Sigmoid colon (tissue), 7 donors: ENCODE measurements at places on chromosomes 3 and 15.

DNA sequence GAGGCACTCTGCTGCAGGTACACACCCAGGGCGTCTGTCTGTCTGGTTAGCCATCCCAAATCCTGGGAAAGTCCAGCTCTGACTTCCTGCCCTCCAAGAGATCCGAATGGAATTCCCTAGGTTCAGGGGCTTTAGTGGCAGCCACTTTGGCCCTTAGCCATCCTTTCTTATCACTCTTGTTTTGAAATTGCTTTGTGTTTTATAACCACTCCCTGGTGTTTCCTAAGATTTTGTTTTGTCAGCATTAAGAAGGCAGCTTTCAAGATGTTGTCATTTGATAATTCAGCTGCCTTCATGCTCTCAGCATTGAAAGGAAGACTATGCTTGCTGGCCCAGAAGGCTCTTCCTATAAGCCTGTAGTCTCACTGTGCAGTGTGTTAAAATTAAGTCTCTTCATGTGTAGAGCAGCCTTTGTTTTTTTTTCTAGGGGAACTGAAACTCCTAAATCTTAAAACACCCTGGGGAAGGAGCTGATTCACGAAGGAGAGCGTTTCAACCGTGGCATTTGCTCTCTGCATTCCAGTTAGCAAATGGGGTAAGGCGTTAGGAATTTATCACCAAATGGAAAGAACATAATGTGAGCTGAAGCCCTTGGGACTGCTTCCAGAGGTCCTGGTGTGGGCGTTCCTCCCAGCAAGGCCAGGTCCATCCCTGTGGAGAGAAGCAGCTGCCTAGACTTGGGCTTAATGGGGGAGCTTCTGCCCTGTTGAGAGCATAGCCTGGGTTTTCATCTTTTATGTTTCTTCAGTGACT is 14.2 kb upstream of the CLEC3B start:
- peak; percentile 89 for DNase-seq

GRCh38 chr3:76582632-76583378 is 457.1 kb upstream of the ROBO2 start:
- no peak for DNase-seq

GRCh38 chr15:68414206-68414555 is 17.8 kb downstream of the ITGA11 start:
- no peak for DNase-seq

- no peak for DNase-seq
Measured at GRCh38 chr15:50697109-50697797, 10.7 kb upstream of the TRPM7 start.

DNA sequence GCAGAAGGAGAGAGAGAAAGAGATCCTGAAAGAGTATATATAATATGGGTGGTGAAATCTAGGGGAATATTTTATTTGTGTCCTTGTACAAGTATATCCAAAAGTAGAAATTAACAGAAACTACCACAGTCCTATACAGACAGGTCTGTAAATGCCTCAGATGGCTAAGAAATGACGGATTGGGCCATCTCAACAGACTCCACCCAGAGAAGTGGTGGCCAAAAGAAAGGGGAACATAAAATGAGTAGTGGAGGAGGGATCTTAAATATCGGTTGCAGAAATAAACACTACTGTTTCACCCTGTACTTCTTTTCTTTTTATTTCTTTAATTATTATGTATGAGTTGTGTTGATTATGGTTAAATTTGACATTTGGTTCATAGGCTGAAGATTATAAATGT is 47.7 kb downstream of the CCR3 start:
- DNase-seq = no peak

DNA sequence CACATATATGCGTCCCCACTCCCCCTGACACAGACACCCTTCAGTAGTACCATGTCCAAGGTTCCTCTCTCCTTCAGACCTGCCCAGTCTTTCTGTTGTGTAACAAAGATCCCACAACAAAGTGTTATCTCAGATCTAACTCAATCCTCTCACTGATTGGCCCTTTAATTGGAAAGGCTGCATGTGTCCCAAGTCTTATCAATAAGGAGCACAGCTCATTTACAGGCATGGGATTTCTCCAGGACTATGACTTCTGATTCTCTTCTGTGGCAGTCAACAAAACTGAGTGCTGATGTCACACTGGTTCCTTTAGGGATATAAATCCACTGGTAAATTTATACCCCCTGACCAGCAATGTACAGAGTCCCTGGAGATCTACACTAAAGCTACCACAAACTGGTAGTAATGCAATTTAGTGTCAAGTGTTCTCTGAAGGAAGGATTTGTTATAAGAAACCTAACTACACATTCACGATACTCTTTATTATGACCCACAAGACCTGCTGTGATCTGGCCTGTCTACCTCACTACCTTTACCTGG is 28.1 kb downstream of the CLK3 start:
- no peak for DNase-seq

DNA sequence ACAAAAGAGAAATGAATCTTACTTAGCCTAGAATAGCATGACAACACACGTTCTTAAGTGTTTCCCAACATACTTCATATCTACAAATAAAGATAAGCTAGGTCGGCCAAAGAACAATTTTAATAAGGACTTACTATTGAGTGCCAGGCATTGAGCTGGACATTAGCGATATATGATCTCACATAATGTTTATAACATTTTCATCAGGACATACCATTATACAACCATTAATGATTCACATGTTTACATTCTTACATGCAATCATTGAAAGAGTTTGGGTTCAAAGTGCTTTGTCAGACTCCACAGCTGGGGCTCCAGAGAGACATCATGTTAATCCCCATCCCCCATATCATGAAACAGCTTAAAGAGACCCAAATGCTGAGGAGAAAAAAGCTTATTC is 189.0 kb downstream of the STT3B start:
- no peak for DNase-seq

- no peak for DNase-seq
Measured at GRCh38 chr3:30628901-30629590, 22.6 kb downstream of the TGFBR2 start.

GRCh38 chr3:60948488-60948887 is 302.8 kb downstream of the FHIT start:
- no peak for DNase-seq

DNA sequence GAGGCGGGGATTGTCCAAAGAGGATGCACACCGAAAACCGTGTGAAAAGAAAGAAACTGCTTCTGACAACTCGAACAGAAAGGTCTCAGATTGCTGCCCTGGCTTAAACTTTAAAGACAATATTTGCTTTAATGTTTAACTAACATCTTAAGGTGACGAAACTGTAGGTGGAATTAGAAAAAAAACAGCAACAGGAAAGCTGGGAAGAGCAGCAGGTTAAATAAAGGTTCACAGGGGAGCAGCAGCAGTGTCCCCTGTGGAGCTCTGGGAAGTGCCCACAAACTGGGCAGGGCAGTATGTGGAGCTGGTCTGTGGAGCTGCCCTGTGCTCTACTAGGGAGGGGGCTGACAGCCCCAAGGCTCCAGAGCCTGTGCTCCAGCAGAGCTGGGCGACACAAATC is 25.4 kb downstream of the RUVBL1 start:
- no peak for DNase-seq

DNA sequence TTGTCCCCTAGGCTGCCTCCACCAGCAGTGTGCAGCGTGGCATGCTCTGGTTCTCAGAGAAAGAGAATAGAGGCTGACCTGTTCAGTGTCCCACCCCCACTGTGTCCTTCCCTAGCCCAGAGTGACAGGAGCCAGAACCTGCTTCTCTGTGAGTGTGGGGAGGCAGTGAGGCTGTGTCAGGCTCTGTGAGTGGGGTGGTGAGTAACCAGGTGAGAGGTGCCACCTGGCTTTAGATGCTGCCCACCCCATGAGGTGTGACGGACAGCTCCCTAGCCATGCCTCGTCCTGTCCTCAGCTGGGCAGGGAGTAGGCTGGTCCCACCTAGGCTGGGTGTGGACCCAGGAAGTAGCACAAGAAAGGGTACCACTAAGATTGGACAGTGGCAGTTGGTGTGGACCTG is 6.3 kb downstream of the TEX264 start:
- peak; percentile 25 for DNase-seq

DNA sequence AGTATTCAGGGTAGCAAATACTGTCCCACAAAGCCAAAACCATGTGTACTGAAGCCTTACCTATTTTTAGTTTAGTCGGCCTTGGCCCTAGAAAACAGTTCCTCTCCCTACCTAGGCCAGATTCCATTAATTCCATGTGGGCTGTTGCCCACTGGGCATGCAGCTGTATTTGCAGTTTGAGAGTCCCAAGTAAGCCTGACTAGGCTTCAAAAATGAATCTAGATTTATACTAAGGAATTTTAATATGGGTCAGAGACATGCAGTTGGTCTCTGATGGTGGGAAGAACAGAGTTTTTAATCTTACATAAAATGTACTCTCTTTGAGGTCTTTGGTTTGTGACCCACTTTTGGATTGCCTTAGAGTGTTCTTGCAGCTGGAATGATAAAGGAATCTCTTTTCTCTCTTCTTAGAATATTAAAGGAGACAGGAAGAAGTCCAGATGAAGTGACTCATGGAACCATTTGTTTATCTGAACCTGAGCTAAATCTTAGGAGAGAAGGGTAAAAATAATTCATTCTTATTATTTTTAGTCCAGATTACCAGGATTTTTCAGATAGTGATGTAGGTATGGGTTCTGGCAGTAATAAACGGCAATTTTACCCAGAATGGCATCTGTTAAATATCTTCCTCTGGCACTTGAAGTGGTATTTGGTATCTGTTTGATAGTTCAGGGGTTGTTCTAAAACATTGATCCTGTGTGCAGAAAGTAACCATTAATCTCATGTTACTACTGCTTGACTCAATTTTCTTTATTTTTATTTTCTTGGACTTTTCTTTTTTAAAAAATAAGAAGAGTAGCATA is 33.8 kb downstream of the GLCE start:
- no peak for DNase-seq

DNA sequence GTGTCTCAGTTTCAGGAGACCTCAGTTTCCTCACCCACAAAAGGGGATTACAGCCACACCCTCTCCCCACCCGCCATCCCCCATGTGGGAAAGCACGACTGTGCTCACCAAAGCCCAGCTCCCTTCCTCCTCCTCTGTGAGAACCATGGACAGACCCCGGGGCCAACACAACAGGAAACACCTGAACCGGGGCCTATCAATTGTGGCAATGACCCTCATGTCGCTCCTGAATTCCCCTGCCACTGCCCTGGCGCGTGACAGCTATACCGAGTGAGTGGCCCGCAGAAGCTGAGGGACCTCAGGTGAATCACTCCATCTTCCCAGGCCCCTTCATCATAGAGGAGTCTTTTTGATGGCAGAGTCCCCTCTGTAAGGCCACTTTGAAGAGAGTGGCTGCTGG is 28.6 kb downstream of the PLEKHO2 start:
- no peak for DNase-seq

DNA sequence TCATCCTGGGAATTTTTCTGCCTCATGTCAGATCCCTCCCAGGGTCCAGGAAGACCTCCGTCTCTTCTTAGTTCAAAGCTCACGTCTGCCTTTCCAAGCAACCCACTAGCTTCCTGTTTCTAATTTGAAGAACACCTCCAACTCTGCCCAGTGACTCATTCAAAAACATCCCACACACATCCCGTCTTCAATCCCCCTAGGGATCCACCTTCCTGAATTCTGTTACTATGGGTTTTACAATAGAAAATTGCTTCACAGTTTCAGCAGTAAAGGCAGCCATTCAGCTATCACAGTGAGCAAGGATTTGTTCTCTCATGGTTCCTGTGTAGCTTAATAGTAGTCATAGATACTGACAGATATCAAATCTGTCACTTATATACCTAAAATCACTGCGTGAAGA is 308.3 kb upstream of the CCDC54 start:
- no peak for DNase-seq
